SW480 (cell line): ENCODE measurements at places on chromosomes 11 and 22.
A peak's percentile ranks its signal among the peaks of the same experiment; 100 is the strongest.

GRCh38 chr11:41522391-41522790 is 62.9 kb upstream of the LRRC4C start:
- DNase-seq = no peak

DNA sequence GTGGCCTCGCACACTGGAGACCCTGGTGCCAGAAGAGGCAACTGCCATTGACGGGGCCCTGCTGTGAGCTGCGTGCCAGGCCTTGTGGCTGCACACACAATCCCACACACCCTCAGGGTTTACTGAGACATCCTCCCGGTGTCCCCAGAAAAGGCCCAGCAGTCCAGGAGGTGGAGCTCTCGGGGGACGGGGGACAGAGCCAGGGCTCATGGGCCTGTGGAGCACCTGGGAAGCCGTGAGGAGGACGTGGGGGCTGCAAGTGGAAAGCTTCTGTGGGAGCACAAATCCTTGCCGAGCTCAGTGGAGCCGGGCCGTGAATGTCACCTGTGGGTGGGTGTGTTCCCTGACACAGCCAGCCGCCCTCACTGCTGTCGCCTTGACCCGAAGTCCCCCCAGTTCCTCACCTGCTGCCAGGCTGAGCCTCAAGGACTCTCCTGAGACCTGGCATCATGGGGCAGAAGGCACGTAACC is 609.7 kb downstream of the TBC1D22A start:
- DNase-seq = no peak

DNA sequence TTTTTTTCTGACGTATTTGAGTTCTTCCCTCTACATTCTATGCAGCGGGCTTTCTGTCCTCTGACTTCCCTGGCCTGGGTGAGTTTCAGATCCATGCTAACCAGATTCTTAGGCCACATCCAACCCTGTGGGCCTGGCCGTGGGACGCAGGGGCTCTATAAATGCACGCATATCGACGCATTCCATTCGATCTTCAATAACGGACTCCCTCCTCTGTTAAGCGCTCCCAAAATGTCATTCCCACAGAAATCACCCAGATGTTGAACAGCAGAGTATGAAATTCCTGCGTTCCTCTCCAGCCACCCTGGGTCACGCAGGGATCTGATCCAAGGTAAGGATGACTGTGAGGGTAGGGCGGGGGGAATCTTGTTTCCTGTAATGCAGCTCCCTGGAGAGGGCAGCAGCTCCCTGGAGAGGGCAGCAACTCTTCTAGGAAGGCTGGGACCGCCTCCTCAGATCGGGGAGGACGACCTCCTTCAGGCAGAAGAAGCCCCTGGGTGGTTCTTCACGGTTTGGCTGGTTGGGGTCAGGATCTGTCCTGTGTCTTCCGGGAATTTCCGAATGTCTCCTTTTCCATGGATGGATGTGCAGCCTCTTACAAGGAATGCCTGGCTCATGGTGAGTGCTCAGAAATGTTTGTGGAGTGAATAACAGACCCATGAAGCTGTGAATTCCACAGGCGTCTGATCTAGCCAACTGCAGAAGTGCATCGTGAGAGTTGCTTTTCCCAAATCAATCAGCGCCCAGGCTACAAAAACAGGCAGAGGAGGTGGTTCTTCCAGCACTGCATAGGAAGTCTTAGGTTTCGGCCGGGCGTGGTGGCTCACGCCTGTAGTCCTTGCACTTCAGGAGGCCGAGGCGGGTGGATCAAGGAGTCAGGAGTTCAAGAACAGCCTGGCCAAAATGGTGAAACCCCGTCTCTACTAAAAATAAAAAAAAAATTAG is 12.2 kb downstream of the MRGPRD start:
- DNase-seq = no peak

DNA sequence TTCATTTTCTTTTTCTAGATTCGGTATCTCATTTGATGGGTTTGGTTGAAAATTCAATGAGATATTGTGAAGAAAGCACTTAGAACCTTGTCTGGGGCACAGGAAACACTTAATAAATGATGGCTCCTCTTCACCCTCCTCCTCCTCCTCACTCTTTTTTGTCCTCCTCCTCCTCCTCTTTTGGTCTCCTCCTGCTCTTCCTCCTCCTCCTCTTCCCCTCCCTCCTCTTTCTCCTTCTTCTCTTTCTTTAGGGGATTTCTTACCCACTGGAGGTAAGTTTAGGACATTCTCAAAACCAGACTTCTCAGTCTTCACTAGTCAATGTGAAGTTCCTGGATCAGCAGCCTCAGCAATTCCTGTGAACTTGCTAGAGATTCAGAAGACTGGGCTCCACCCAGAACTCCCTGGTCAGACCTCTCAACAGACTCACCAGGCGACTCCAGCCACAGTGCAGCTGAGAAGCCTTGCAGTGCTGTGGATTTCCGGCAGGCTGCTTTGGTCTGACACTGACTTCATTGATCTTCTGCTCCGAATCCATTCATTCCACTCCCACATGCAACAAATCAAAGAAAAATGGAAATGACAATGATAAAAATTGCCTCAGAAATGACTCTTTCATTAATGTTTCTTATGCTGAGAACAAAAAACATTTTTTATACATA is 368.6 kb upstream of the B3GAT1 start:
- DNase-seq = no peak

- DNase-seq = no peak
Measured at GRCh38 chr11:4019891-4020290, 74.7 kb upstream of the RRM1 start.

DNA sequence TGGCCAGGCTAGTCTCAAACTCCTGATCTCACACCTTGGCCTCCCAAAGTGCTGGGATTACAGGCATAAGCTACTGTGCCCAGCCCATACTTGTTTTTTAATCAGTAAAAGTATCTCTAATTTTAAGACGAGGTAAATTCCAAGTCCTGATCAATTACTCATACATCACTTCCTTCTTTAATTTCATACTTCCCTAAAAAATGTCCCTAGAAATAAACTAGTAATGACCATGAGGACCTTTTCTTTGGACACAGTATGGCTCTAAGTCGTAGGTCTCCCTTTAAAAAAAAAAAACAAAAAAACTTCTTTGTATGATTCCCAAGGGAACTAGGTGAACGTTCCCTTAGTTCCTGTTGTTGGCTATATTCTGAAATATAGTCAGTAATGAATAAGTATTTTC is 29.8 kb downstream of the NUP98 start:
- DNase-seq = no peak

DNA sequence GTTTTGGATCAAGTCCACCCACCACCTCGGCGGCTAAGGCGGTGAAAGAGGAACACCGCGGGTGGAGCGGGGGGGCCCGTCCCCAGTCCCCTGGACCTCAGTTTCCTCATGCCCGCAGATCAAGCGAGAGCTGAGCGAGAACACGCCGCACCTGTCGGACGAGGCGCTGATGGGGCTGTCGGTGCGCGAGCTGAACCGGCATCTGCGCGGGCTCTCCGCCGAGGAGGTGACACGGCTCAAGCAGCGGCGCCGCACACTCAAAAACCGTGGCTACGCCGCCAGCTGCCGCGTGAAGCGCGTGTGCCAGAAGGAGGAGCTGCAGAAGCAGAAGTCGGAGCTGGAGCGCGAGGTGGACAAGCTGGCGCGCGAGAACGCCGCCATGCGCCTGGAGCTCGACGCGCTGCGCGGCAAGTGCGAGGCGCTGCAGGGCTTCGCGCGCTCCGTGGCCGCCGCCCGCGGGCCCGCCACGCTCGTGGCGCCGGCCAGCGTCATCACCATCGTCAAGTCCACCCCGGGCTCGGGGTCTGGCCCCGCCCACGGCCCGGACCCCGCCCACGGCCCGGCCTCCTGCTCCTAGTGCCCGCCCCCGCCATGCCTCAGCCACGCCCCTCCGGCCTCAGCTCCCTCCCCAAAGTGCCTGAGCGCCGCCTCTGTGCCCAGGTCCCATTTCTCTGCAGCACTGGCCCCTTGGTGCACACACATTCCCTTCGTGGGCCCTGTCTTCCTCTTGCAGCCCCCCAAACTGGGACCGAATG is 12.7 kb downstream of the MAFF start:
- no peak for DNase-seq

- no peak for DNase-seq
Measured at GRCh38 chr11:92628401-92629292, 340.8 kb upstream of the MTNR1B start.

DNA sequence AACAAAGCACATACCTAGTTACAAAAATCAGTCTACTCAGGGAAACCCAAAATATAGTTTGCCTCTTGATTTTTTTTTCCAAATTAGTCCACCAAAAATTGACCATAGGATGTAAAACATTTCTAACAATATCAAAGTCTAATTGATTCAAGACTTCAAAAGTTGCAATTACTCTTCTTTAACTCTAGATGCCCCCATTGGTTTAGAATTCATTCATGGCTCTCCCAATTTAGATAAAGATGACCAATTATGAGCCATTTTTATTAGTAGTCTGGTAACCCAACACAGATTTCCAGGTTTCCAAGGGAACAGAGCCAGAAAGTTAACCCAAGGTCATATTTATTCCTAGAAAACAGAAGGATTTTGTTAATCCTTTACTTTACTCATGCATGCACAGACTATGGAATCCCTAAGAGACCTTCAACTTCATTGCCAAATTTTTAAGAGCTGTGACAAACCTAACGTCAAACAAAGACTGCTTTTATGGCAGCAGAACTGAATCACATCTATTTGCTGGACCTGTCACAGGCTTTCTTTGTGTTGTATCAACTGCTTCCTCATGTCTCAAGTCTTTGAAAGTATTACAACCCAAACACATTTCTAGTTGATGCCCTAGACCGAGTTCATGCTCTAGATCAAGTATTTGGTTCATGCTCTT is 55.3 kb downstream of the C22orf42 start:
- peak; percentile 45 for DNase-seq

DNA sequence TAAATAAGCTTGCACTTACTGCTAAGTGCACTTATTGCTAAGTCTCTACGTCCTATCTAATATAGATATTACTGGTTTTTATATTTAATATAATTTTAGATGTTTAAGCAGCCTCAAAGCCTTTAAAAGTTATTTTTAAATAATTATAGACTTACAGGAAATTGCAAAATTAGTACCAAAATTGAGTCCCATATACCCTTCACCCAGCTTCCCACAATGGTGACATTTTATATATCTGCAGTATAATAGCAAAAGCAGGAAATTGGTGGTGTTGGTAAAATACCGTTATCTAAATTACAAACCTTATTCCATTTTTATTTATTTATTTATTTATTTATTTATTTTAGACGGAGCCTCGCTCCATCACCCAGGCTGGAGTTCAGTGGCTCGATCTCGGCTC is 1.9 kb upstream of the AP1B1 start:
- DNase-seq = no peak

DNA sequence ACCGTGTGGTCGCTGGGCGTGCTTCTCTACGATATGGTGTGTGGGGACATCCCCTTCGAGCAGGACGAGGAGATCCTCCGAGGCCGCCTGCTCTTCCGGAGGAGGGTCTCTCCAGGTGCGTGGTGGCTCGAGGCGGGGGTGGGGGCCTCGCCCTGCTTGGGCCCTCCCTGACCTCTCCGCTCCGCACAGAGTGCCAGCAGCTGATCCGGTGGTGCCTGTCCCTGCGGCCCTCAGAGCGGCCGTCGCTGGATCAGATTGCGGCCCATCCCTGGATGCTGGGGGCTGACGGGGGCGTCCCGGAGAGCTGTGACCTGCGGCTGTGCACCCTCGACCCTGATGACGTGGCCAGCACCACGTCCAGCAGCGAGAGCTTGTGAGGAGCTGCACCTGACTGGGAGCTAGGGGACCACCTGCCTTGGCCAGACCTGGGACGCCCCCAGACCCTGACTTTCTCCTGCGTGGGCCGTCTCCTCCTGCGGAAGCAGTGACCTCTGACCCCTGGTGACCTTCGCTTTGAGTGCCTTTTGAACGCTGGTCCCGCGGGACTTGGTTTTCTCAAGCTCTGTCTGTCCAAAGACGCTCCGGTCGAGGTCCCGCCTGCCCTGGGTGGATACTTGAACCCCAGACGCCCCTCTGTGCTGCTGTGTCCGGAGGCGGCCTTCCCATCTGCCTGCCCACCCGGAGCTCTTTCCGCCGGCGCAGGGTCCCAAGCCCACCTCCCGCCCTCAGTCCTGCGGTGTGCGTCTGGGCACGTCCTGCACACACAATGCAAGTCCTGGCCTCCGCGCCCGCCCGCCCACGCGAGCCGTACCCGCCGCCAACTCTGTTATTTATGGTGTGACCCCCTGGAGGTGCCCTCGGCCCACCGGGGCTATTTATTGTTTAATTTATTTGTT is 2.4 kb downstream of the PIM3 start:
- no peak for DNase-seq

GRCh38 chr11:15969281-15969680 is 387.1 kb downstream of the SOX6 start:
- peak; percentile 55 for DNase-seq

GRCh38 chr11:68816251-68816776 is 25.4 kb downstream of the CPT1A start:
- DNase-seq = no peak

GRCh38 chr11:74318241-74318932 is 6.9 kb upstream of the P4HA3 start:
- DNase-seq = no peak

DNA sequence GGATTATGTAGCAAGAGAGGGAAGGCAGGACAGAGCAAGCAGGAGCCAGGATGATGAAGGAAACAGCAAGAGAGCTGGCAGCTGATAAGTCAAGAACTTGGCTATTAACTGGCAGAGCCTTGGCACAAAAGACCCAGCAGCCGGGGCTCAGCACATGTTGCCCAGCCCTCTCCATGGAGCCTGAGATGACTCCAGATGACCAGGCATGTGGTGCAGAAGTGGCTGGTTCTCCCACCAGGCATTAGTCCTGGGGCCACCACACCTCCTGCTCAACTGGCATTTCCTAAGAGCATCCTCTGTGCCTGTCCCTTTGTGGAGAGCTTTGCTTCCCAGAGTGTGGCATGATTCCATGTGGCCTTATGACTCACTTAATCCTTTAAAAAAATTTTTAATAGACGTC is 522.6 kb downstream of the MN1 start:
- no peak for DNase-seq

DNA sequence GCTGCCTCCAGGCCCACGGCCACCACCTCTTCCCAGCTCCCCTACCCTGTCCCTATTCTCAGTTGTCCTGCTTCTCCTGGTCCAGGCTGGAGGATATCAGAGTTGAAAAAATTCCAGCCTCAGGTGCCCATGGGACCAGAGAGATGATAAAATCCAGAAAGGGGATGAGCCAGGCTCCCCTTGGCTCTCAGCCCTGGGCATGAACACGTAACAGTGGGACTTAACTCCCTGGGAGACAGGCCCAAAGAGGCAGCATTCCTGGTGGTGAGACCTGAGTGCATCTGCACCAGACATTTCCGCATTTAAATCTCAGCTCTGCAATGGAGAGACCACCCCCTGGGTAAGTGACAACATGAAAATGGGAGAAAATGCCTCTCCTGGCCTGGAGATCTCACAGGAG is 10.4 kb upstream of the SLC39A13 start:
- no peak for DNase-seq
